ENCODE measurements at places on chromosomes 13 and 19.

- no peak overlapping the region for H3K4me3 ChIP-seq
- H3K36me3 ChIP-seq: peaks cover 24% of the 10 kb centered on the region
- DNase-seq: no peak
- no peaks in the 10 kb centered on the region for H3K4me1 ChIP-seq
- H3K27ac ChIP-seq: no peak overlapping the region
Measured at GRCh38 chr19:6499052-6499790, 2.9 kb downstream of the TUBB4A start.

- H3K27ac ChIP-seq: no peak overlapping the region
- H3K36me3 ChIP-seq: no peaks in the 10 kb centered on the region
Measured at GRCh38 chr13:113153810-113154748, 4.4 kb upstream of the PROZ start.

DNA sequence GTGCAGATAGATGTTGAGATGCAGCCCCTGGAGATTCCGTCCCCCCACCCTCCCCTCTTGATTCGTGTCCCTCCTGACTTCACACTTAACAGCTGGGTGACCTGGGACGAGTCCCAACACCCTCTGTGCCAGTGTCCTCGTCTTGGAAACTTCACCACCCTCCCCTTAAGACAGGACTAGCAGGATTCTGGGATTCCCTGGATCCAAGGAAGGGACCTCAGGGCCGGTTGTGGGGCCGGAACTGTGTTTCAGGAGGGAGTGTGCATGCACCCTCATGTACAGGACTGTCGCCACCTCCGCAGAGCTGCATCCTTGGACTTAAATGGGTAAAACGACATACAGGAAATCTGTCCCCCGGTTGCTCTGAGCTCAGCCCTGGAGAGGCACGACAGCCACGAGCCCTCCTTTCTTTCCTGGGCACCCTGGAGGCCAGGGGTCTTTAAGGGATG, 990 bp downstream of the MYO9B start:
- H3K4me1 ChIP-seq: peaks cover 8% of the 10 kb centered on the region
- H3K4me3 ChIP-seq: peak overlapping the region; percentile 94
- H3K36me3 ChIP-seq: peaks cover 22% of the 10 kb centered on the region
- H3K27me3 ChIP-seq: no peaks in the 10 kb centered on the region

DNA sequence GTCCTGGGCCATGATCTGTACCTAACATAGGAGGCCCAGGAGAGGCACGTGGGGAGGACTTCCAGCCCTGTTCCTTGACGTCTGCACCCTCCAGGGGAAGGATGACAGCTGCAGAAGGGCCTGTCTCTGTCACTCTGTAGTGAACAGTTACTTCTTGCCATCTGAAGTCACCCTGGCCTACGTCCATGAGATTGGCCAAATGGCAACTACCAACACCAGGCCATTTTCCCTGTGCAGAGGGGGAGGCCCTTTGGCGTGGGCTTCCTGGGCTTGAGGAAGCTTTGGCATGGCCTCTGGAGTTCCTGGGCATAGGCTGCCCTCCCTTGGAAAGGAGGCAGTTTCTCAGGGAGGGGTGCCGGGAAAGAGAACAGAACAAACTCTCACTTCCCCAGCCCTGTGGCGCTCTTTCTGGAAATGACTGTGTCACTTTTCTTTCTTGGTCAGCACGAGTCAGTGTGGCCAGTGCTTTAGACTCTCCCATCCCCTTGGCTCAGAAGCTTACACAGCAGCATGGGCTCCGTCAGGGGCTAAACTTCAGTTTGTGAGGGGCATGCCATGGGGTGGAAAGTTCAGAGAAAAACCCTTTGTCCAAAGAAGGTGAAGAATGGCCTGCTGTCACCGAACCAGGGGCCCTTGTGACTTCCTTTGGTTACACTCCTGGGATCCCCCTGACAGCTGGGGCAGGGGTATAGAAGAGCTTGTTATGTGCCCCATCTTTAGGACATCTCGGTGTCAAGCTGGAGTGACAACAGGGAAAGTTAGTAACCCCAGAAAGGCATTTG, 5.3 kb downstream of the CARM1 start:
- H3K27ac ChIP-seq: no peak overlapping the region
- H3K36me3 ChIP-seq: peaks cover 6% of the 10 kb centered on the region

- H3K4me1 ChIP-seq: peaks cover 10% of the 10 kb centered on the region
- peaks cover 13% of the 10 kb centered on the region for H3K36me3 ChIP-seq
- H3K27me3 ChIP-seq: no peaks in the 10 kb centered on the region
- peak overlapping the region; percentile 44 for H3K27ac ChIP-seq
- peak overlapping the region; percentile 3 for H3K4me3 ChIP-seq
Measured at GRCh38 chr13:30053939-30054338, 203.5 kb upstream of the UBL3 start.

DNA sequence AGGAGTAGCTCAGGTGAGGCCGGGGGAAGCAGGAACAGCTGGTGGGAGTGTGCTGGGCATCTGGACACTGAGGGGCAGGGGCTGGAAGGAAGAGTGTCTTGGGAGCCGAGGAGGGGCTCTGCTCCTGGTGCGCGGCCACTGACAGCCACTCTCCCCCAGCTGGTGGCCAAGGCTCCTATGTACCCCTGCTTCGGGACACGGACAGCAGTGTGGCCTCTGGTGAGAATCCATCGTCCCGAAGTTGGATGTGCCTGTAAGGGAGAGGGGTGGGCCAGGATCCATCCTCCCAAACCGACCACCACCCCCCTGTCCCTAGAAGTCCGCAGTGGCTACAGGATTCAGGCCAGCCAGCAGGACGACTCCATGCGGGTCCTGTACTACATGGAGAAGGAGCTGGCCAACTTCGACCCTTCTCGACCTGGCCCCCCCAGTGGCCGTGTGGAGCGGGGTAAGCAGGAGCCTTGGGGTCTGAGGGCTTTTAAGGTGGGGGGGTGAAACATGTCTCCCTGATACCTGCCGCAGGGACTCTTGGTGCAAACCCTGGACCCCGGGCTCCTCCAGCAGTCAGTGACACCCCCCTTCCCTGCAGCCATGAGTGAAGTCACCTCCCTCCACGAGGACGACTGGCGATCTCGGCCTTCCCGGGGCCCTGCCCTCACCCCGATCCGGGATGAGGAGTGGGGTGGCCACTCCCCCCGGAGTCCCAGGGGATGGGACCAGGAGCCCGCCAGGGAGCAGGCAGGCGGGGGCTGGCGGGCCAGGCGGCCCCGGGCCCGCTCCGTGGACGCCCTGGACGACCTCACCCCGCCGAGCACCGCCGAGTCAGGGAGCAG, 2.0 kb upstream of the USF2 start:
- no peaks in the 10 kb centered on the region for H3K4me1 ChIP-seq
- H3K4me3 ChIP-seq: peak overlapping the region; percentile 84
- peaks cover 62% of the 10 kb centered on the region for H3K36me3 ChIP-seq

GRCh38 chr19:42555317-42555716, 27.0 kb upstream of the CEACAM1 start:
- DNase-seq: peak; percentile 35
- no peak overlapping the region for H3K4me3 ChIP-seq
- H3K36me3 ChIP-seq: peaks cover 4% of the 10 kb centered on the region
- H3K4me1 ChIP-seq: peaks cover 3% of the 10 kb centered on the region
- no peak overlapping the region for H3K27ac ChIP-seq
- no peaks in the 10 kb centered on the region for H3K27me3 ChIP-seq

DNA sequence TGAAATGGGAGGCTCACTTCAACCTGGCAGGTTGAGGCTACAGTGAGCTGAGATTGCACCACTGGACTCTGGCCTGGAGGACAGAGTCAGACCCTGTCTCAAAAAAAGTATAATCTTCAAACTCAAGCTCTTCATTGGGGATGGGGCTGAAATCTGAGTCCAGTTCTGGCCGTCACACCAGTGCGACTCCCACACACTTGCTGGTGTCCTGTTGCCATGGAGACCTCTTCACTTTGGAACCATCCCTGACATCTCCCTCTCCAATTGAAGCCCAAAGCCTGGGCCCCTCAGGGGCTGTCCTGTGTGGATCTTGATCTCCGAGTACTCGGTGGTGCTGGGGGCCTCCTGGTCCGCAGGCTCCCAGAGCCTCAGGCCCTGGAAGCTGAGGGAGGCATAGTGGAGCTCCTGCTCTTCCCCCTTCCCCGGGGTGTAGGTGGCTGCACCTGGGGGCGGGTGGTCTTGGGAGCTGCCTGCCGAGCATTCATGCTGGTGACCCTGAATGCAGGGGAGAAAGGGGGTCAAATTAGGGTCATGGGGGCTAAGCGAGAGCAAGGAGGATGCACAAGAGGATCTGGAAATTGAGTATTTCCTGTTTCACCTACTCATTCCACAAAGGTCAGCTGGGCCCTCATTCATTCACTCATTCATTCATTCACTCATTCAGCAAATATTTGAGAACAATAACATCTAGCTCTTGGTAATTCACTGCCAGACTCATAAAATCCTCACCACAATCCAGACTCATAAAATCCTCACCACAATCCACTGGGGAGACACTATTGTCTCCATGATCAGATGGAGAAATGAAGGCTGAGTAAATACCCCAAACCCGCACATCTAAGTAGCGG, 11.0 kb downstream of the SIGLEC11 start:
- 0 out of 2 replicates have a peak, but pooled peaks cover 3% of the 10 kb centered on the region for H3K4me1 ChIP-seq
- no peaks in the 10 kb centered on the region for H3K27me3 ChIP-seq
- H3K36me3 ChIP-seq: no peaks in the 10 kb centered on the region
- no peak overlapping the region for H3K4me3 ChIP-seq
- H3K27ac ChIP-seq: no peak overlapping the region
- DNase-seq: no peak

DNA sequence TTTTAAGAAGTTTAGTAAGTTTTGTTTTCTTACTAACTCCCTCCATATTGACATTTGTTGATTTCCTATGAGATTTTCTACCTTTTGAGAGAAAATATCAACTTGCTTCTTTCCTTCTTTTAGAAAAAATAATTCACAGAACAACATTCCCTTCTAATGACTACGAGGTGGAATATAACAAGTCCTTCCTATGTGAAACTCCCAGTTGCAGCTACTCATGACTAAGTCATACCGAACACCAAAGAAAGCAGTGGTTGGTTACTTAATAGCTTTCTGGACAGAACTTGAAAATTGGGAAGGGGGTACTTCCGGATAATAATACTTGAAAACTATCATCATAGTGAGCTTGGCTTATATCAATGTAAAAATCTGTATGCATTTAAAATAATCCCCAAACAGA, 144.8 kb downstream of the DACH1 start:
- no peak overlapping the region for H3K27ac ChIP-seq
- no peaks in the 10 kb centered on the region for H3K27me3 ChIP-seq
- H3K36me3 ChIP-seq: no peaks in the 10 kb centered on the region
- no peaks in the 10 kb centered on the region for H3K4me1 ChIP-seq
- no peak for DNase-seq
- H3K4me3 ChIP-seq: no peak overlapping the region

GRCh38 chr13:58907347-58907746, 1256.4 kb downstream of the DIAPH3 start:
- no peaks in the 10 kb centered on the region for H3K4me1 ChIP-seq
- H3K27me3 ChIP-seq: no peaks in the 10 kb centered on the region
- no peak overlapping the region for H3K27ac ChIP-seq
- no peak for DNase-seq
- no peaks in the 10 kb centered on the region for H3K36me3 ChIP-seq

DNA sequence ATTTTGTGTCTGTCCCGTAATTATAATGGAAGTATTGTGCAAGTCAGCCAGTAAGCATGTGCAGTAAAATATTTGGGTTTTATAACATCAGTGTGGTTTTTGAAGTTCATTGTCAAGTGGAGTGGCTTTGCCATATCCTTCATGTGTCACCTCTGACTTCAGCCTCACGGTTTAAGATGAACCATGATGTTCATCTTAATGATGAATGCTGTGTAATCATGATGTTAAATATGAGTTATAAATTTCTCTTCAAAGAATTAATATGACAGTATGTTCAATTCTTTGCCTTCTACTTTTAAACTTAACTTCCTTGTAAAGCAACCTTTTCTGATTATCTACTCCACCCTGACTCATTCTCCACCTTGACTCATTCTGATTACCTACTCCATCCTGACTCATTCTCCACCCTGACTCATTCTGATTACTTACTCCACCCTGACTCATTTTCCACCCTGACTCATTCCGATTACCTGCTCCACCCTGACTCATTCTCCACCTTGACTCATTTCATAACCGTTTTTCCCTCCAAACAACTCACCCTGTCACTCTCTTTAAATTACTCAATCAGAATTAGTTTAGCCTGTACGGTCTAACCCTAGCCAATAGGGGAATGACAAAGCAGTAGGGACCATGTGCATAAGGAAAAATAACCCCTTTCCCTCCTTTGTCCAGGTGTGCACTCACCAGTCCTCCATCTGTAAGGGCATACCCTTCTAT, 50.3 kb upstream of the ANKRD10 start:
- DNase-seq: no peak
- no peaks in the 10 kb centered on the region for H3K4me1 ChIP-seq
- peaks cover 15% of the 10 kb centered on the region for H3K36me3 ChIP-seq
- no peak overlapping the region for H3K27ac ChIP-seq
- H3K27me3 ChIP-seq: no peaks in the 10 kb centered on the region

DNA sequence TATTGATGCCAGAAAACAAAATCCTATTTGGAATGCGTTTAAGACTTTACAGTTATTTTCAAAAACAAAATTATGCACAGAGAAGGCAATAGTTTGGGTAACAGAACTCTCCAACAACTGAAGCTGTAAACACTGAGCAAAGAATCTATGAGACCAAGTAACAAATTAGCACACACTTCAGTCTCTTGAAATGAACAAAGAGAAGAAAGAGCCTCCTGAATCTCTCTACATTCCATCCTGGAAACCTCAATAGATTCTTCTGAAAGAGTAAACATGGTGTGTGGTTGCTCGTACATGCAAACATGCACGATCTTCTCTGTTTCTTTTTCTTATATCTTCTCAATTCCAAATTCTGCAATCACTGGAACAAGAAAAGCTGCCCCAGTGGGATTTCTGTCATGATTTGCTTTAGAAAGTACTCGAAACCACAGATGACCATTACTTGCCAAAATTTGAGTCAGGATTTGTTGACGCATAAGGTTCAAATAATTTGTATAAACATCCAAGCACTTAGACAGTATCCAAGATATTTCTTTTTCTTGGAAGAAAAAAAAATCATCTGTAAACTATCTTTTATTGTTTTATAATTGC, 137.9 kb upstream of the DACH1 start:
- no peak overlapping the region for H3K27ac ChIP-seq
- no peak overlapping the region for H3K4me3 ChIP-seq
- no peaks in the 10 kb centered on the region for H3K36me3 ChIP-seq
- no peak for DNase-seq
- H3K27me3 ChIP-seq: no peaks in the 10 kb centered on the region

DNA sequence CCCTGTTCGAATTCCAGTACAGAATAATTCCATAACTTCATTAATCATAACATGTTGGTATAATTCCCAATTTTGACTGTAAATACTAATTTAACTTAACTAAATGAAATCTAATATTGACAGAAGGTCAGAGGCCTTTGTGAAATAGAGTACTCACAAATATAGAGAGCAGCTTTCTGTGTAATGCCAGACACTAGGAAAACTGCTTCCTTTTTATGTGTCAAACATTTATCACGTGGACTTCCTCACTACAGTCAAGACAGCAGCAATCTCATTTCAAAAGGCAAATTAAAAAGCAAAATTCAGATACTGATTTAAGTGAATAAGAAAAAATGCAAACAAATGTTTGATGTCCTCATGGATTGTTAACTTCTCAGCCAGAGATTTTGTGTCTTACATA, 13.1 kb downstream of the ITM2B start:
- no peaks in the 10 kb centered on the region for H3K27me3 ChIP-seq
- no peak overlapping the region for H3K27ac ChIP-seq
- no peak for DNase-seq

All from H9 (cell line).